A375 (cell line): ENCODE measurements at places on chromosomes 3 and 15. TPM values are rescaled to one million over a fixed set of nuclear protein-coding genes. Genes with fewer than 3 reads are reported as not detected.

The STAC gene
- total RNA-seq = 7.3 and 11.9 TPM in 2 replicates

The IL17RB gene
- not detected in 2 replicates for total RNA-seq

The CLDN16 gene
- not detected in 2 replicates for total RNA-seq

The NR1I2 gene
- total RNA-seq = not detected in 2 replicates

The DGKG gene
- 5.4 TPM in 2 replicates for total RNA-seq

The OR5K1 gene
- total RNA-seq = not detected in 2 replicates

The DCLK3 gene
- not detected in 2 replicates for total RNA-seq

The FRMD5 gene
- 10.7 and 14.9 TPM in 2 replicates for total RNA-seq

The TM4SF4 gene
- total RNA-seq = not detected in 2 replicates

The EPB42 gene
- total RNA-seq = not detected in 2 replicates

The KAT2B gene
- 11.4 and 12.3 TPM in 2 replicates for total RNA-seq

The SPSB4 gene
- total RNA-seq = 0.64 and 1.5 TPM in 2 replicates

The SENP5 gene
- total RNA-seq = 27.7 and 32.8 TPM in 2 replicates

The SLC6A1 gene
- total RNA-seq = not detected in 2 replicates

The QARS1 gene
- total RNA-seq = 274 and 318 TPM in 2 replicates

The MYRIP gene
- total RNA-seq = not detected in 2 replicates

The KY gene
- 0.16 TPM in 1 of 2 replicates, not detected in the other for total RNA-seq

The PPM1L gene
- total RNA-seq = 1.5 and 1.6 TPM in 2 replicates

The SMCO1 gene
- not detected in 2 replicates for total RNA-seq

The CCDC9B gene
- total RNA-seq = 47.7 and 53.8 TPM in 2 replicates

The MIX23 gene
- total RNA-seq = 92.6 and 114 TPM in 2 replicates

The RAD51 gene
- total RNA-seq = 28.1 and 29.8 TPM in 2 replicates

The CYP1A2 gene
- not detected in 2 replicates for total RNA-seq

The SLC27A2 gene
- total RNA-seq = 0.34 TPM in 2 replicates

The B4GALT4 gene
- total RNA-seq = 10.8 and 13.0 TPM in 2 replicates

The CCNB2 gene
- total RNA-seq = 58.1 and 61.1 TPM in 2 replicates

The SENP8 gene
- 1.3 and 1.5 TPM in 2 replicates for total RNA-seq

The KNL1 gene
- 25.2 and 26.9 TPM in 2 replicates for total RNA-seq

The CCRL2 gene
- total RNA-seq = not detected in 2 replicates

The EPHA3 gene
- total RNA-seq = 25.6 and 29.2 TPM in 2 replicates

The HGD gene
- 0.15 TPM in 1 of 2 replicates, not detected in the other for total RNA-seq

The SYNM gene
- 21.6 and 24.0 TPM in 2 replicates for total RNA-seq

The NPAP1 gene
- under 0.01 TPM in 1 of 2 replicates, not detected in the other for total RNA-seq

The RLBP1 gene
- total RNA-seq = 3.7 and 5.3 TPM in 2 replicates

The NTRK3 gene
- total RNA-seq = 0.05 TPM in 1 of 2 replicates, not detected in the other

The FMN1 gene
- 23.9 and 27.3 TPM in 2 replicates for total RNA-seq

The GP9 gene
- total RNA-seq = not detected in 2 replicates

The NCBP2 gene
- 89.1 and 135 TPM in 2 replicates for total RNA-seq

The C3orf49 gene
- total RNA-seq = not detected in 2 replicates

The SH2D7 gene
- total RNA-seq = not detected in 2 replicates

The MESP1 gene
- 6.0 and 8.9 TPM in 2 replicates for total RNA-seq

The AGBL1 gene
- not detected in 2 replicates for total RNA-seq

The IL16 gene
- total RNA-seq = 1.4 and 1.6 TPM in 2 replicates
